ENCODE measurements at places on chromosomes 2 and 18.

DNA sequence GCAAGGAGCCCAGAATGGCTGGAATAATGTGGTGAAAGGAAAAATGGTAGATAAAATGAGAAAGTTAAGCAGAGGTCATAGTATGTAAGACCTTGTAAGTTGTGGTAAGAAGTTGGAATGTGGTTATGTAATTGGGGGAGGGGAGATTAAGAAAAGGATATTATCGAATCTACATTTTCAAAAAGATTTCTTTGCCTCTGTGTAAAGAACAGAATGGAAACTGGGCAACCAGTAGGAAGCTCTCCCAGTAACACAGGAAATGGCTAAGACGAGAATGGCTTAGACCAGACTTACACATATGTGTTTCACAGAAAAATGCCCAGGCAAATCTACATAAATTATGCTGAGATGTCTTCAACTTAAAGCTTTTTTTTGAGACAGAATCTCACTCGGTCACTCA lies 13.2 kb downstream of the MEMO1 start:
- DNase-seq: no peak

GRCh38 chr18:31079973-31080372 lies 22.2 kb downstream of the DSC2 start:
- DNase-seq: no peak

- no peak for DNase-seq
These were observed 407.1 kb upstream of the SLC14A2 start for GRCh38 chr18:45208164-45208563.

GRCh38 chr2:8684540-8684877 lies 2.7 kb downstream of the ID2 start:
- peak; percentile 30 for DNase-seq

DNA sequence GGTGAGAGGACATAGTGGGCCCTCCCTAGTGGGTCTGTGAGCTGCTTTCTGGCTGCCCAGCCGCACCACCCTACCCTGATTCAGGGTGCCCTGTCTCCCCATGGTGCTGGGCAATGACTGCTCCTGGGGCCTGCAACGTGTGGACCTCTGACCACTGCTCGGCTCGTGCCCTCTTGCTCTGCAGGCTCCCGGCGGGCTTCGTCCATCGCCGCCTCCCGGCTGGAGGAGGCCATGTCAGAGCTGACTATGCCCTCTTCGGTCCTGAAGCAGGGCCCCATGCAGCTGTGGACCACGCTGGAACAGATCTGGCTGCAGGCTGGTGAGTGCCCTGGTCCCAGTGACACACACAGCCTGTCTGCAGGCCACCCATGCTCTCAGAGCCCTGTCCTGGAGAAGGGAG lies 103.5 kb downstream of the STPG4 start:
- DNase-seq: no peak

GRCh38 chr18:24273596-24273995 lies 124.0 kb downstream of the OSBPL1A start:
- no peak for DNase-seq

DNA sequence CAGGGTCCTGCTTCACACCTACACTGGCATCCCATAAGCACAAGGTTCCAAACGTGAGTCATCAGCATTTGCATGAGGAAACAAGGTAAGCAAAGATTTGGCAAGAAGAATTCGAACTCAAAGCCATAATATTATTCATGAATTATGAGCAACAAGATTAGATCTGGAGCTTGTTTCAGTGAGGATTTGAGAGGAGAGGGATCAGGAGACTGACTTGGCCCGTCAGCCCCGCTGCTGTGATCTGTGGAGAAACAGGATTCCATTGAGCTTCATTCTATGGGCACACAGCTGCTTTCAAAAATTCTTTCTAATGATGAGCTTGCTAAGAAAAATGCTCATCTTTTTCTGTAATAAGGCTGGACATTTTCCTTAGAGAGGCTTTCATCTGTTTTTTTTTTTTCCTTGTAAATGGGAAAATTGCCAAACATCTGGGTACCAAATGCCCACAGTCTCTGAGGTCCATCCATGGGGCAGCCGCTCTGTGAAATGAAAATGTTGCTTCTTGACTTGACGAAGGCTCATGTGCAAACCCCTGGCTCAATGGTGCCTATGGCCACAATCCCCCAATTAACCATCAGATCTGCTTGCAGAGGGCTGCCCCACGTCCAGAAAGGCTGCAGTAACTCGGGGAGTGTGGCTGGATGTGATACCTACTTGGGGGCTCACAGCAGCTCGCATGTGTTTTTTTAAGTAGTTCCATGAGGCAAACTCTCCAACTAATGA lies 179.3 kb downstream of the TMEM18 start:
- no peak for DNase-seq

DNA sequence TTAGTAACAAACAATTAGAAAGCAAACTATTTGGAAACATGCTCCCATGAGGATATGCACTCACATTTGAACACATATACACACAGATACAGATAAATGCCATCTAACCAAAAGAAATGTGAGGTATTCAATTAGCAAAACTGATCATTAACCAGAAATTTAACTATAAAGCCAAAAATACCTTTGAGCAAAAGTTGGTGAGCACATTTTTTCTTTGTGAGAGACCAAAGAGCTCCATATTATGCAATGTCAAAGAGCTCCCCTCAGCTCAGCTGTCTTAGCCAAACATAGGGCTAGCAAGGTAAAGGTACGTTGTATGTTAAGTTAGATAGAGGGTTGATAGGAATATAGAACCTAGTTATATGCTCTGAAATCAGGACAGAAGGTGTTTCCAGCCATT lies 43.8 kb downstream of the CYBRD1 start:
- no peak for DNase-seq

DNA sequence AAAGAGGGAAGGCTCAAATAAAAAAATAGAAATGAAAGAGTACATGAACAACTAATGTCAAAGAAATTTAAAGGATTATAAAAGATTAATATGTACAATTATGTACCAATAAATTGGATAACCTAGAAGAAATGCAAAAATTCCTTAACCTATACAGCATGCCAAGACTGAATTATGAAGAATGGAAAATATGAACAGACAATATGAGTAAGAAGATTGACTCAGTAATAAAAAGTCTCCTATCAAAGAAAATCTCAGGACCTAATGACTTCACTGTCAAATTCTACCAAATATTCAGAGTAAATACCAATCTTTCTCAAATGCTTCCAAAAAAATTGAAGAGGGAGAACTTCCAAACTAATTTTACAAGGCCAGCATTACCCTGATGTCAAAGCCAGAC lies 120.2 kb upstream of the SPOPL start:
- no peak for DNase-seq

DNA sequence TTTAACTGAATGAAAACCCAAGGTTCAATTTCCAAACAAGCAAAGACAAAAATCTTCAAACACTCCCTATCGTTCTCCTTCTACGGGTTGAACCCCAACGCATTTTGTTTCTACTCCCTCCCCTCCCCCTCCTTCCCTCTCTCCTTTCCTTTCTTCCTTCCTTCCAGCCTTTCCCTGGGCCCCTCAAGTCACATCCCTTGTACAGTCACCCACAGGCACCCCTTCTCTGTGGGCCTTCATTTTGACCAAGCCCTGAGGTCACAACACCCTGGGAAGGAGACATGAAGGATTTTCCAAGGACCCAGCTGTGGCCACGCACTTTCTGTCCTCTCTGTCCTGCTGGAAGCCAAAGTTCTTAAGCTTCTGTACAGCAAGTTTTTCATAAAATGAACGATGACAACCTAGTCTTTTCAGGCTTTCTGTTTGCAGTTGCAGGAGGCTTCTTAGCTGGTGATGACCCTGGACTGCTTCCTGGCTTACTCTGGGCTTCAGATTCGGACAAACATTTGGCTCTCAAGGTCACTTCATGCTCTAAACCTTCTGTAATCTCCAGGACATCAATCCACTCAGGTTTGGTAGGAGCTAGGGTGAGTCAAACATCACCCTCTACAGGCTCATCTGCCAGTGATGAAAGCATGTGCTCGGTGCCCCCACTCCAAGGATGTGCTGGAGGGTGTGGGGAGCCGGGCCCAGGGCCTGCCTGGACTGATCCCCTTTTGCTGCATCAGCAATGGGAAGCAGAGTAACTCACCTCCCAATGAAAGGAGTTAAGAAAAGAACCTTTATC lies 25.5 kb downstream of the TMEM247 start:
- DNase-seq: no peak

GRCh38 chr2:29597035-29597434 lies 324.4 kb downstream of the ALK start:
- DNase-seq: no peak

GRCh38 chr2:237491515-237492118 lies 4.6 kb downstream of the MLPH start:
- DNase-seq: no peak

- no peak for DNase-seq
These were observed 75.2 kb upstream of the TSPYL6 start for GRCh38 chr2:54330926-54331835.

DNA sequence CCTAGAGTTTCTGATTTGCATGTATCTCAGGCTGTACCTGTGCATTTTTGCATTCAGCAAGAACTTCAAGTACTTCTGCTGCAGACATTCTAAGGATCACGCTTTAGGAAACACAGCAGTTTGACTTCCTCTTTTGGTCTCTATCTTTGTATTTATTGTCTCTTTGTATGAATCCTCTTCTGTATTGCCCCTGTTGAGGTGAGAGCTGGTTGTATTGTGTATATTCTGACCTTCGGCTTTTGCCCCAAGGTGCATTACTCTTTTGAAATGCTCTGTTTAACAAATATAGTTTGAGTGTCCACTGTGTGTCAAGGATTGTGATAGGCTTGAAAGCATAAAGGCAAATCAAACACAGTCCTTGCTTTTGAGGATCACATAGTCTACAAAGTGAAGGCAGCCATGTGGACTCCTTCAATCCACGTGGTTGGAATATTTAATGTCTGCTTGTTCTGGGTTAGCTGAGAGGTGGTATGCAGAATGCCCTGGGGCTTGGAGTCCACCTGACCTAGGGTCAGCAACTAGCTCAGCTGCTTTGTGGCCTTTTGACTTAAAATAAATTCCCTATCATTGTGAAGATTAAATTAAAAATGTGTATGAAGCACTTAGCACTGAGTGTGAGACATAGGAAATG lies 108.1 kb downstream of the LYPD6 start:
- DNase-seq: no peak

DNA sequence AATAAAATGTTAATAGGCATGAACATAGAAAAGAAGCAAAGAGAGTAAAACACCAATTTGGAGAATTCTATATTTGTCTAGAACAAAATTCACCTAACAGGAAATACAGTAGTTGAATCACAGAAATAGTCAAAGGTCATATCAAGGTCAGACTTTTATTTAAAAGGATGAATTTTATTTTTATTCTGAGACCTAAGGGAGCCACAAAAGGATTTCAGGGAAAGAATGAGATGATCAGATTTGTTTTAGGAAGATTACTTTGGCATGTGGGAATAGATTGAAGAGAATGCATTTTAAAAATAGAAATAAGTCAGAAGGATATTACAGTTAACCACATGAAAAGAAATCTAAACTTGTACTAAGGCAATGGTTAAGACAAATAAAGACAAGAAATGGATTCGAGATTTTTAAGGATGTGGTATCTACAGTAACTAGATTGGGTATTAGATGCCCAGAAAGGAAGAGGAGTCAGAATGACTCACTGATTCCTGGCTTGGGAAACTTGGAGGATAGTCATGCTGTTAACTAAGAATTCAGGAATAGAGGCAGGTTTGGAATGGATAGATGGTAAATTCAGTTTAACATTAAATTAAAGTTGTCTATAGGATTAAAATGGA lies 56.0 kb downstream of the METTL4 start:
- no peak for DNase-seq

DNA sequence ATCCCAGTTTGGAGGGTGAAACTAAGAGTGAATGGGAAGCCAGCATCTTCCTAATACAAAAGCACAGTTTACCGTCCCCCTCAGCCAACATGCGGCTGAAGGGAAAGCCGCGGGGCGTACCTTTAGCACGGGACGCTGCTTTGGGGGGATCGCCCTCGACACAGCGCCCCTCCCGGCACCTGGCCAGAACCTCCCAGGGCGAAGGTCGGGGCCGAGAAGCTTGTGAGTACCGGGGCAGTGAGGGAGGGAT lies at the start of gene METTL8:
Gene METTL8, minus strand, starts transcription at position 228 of the 250 bp plus-strand sequence. CDS start 41,805 bp downstream, outside the sequence.
- DNase-seq: no peak

- no peak for DNase-seq
These were observed 5.3 kb downstream of the LHCGR start for GRCh38 chr2:48750128-48750739.

GRCh38 chr2:241082341-241083090 lies 19.6 kb downstream of the MTERF4 start:
- no peak for DNase-seq

GRCh38 chr2:212136216-212136795 lies 402.3 kb downstream of the ERBB4 start:
- no peak for DNase-seq

GRCh38 chr2:395886-396285 lies 108.0 kb upstream of the ALKAL2 start:
- no peak for DNase-seq

GRCh38 chr2:62724886-62725711 lies 19.6 kb downstream of the EHBP1 start:
- DNase-seq: no peak

GRCh38 chr2:170176212-170176611 lies 1.7 kb upstream of the MYO3B start:
- DNase-seq: no peak

GRCh38 chr18:23401400-23402347 lies 51.4 kb upstream of the RIOK3 start:
- DNase-seq: no peak

DNA sequence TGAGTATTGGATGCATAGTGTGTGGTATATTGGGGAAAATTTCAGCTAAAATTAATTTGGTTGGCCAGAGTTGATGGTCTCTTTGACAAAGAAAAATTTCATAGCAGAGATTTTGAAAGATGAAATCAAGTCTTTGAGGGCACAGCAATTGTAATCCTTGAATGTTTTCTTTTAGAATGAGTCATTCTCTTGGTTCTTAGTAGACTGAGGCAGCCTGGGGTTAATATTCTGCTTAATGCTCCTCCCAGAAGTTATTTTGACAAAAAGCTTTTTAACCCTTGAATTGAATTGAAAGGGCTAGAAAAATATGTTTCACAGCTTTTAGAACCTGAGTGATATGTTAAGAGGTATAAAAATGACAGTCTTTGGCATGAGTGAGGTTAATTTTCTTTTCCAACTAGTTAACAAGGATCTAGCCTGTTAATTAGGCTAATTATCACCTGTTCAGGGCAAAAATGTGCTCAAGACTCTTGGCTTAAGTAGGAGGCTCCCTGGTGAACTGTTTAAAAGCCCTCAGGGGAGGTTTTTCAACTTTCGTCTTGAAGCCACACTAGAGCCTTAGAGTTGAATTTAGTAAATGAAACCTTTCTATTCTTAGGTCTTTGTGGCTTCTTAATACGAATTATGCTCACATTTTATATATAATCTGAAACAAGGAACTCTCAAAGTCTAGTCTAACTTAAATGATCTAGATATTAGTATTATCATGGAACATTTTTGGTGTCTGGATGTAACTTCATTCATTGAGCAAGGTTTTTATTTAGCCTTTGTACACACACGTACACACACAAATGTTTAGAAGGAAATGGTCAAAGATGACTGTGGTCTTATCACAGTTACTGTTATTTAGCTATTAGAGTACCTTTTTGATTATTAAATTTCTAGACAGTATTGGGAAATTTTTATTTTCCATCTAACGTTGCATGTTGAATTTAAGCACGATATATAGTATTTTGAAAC lies 272.5 kb downstream of the ZNF407 start:
- no peak for DNase-seq

GRCh38 chr2:67076239-67076624 lies 320.9 kb upstream of the ETAA1 start:
- DNase-seq: no peak
